Endodermal cell (in vitro differentiated cells): ENCODE measurements at places on chromosomes 3 and 15. TPM values are rescaled to one million over a fixed set of nuclear protein-coding genes. Genes with fewer than 3 reads are reported as not detected.

The KCNAB1 gene
- 0.59 and 0.81 TPM in 2 replicates for total RNA-seq

DNA sequence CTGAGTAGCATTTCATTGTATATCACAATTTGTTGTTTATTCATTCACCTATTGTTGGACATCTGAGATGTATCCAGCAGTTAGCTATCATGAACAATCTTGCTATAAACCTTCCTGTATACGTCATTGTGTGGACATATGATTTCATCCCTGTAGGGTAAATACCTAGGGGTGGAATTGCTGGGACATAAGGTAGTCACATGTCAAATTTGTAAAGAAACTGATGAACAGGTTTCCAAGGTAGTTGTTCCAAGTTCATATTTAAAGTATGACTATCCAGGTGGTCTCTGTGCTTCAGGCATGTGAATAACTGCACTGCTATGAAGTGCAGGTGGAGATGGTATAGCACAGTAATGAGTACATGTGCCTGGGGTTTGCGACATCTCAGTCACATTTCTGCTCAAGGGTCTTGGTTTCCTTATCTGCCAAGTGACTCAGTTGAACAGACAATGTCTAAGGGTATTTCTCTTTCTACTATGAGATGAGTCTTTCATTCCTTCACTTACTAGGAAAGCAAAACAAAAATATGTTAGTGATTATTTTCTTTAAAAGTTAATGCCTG lies 229.0 kb upstream of the HES1 start:
- H3K27me3 ChIP-seq: no peaks in the 10 kb centered on the region
- H3K27ac ChIP-seq: no peak overlapping the region
- no peak for DNase-seq
- H3K4me1 ChIP-seq: peaks cover 21% of the 10 kb centered on the region
- no peak overlapping the region for H3K4me3 ChIP-seq
- H3K36me3 ChIP-seq: no peaks in the 10 kb centered on the region

DNA sequence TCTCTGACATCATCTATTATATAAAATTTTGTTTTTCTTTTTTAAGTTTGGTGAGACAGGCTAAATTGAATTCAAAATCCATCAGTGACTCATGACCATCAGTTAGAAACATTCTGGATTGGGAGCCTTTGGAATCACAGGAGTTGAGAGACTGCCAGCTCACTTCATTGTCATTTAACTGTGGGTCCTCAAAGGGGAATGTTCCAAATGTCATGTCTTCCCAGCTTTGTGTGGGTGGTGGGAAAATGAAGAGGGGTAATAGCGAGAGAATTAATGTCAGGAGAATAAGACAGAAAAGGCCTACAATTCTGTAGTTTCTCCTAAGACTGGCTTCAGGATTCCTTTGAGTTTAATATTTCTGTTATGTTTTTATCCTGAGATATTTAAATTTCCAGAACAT lies 1051.9 kb downstream of the FHIT start:
- no peaks in the 10 kb centered on the region for H3K27me3 ChIP-seq
- H3K27ac ChIP-seq: no peak overlapping the region
- DNase-seq: no peak

The ACTRT3 gene
- 0.35 to 0.82 TPM (median 0.67 TPM) in 3 replicates for total RNA-seq

The ARPP21 gene
- total RNA-seq: 0.68 TPM in 1 of 3 replicates, not detected in the others
